GM23338 (cell line): ENCODE measurements at places on chromosomes 2 and 18.

GRCh38 chr2:111698089-111698488, 185.9 kb downstream of the ANAPC1 start:
- DNase-seq = no peak

- no peak for DNase-seq
Observed at GRCh38 chr18:2687390-2688001, 32.0 kb downstream of the SMCHD1 start.

- DNase-seq = no peak
Observed at GRCh38 chr2:24917731-24918325, 2.2 kb downstream of the ADCY3 start.

DNA sequence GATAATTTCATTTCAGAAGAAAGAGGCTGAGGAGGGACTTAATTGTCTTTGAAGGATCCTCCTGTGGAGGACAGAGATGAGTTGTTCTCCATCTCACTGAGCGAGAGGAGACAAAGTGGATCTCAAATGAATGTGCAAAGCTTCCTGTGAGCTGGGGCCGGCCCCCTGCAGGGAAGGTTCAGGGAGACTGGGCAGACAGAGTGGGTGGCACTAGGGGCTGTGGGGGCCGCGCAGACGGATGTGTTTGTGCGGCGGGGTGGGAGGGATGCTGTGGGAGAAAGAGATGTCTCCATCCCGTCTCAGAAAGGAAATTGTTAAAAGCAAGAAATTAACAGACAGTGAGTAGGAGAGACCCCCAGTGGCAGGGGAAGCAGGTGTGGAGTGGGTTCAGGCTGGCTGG, 29.1 kb downstream of the KLHL29 start:
- no peak for DNase-seq

- DNase-seq = no peak
Observed at GRCh38 chr2:30136764-30137444, 9.9 kb upstream of the YPEL5 start.

DNA sequence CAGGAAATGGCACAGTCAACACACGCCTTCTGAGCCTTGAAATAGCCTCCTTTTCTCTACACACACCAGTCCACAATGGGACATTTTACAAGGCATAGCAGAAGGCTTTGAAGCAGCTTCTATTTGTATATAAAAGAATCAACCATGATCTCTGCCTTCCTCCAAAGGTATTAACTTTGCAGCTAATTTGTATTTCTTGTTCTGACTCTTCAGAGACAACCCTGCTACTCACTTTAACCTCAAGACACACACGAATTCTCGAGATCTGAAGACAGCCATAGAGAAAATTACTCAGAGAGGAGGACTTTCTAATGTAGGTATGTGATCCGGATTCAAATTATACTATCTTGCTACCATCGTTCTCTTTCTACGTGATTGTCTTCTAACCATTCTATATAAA, 104.6 kb downstream of the VIT start:
- no peak for DNase-seq

DNA sequence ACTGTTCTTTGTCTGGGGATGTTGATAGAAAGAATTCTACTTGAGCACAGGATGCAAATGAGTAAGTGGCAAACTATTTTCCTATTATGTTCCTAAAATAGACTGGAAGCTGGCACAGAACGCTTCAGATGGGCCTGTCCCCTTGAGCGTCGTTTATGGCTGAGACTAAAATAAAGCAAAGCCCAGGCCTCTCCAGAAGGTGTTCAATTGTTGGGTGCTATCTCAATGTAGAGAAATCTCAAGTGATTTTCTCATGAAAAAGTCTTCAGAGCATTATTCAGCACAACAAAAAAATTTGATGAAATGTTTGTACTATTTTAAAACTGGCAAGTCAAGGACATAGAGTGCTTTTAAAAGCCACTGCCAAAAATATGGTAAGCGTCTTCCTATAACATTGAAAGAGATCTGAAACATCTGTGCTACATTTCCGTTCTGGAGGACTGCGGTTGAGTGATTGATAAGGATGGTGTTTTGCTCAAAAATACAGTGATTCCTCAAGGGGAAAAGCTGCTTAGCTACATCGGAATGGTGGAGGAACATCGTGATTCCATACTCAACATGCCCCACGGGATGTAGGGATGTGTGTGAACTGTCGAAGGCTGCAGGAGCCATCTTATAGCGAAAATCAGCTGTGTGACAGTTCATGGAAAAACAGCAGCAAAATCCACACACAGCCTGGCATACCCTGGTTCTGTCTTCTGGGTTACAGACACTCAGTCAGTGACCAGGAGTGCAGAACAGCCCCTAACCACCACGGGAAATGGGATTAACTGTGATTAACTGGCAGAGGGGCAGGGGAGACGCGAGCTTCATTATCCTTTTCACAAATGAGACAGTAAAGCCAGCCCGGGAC, 10.4 kb upstream of the LRRFIP1 start:
- DNase-seq = no peak

- no peak for DNase-seq
Observed at GRCh38 chr2:20543469-20544152, 96.7 kb downstream of the RHOB start.
